ENCODE measurements at places on chromosomes 16 and 17.

GRCh38 chr16:69410219-69410990 is 14.0 kb upstream of the CYB5B start:
- DNase-seq = no peak

- DNase-seq = no peak
Observed at GRCh38 chr17:82083533-82084359, 14.3 kb downstream of the FASN start.

DNA sequence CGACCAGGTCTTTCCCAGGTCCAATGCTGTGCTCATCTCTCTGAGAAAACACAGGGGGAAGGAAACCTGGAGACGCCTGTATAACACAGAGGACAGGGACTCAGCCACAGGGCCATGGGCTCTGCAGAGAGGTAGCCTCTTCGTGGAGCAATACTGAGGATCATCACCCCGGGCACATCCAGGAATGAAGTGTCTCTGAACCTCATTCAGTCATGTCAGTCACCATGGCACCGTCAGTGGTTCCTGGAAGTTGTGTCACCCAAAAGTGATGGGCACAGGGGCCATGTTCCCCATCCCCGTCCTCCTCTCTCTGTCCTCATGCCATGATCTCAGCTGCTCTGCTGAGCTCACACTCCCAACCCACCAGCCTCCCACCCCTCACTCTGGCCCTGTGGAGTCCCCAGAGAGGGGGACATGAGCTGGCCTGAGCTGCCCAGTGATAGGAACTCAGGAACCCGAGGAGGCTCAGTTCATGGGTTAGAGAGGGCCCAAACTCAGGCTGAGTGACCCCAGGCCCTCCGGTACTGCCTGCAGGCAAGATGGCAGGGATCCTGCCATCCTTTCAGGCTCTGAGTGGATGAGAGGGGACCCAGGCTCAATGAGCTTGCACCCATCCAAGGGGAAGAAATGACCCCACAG is 53.4 kb downstream of the PITPNM3 start:
- no peak for DNase-seq

- DNase-seq = no peak
Observed at GRCh38 chr16:48611329-48612137, 1.6 kb upstream of the N4BP1 start.

DNA sequence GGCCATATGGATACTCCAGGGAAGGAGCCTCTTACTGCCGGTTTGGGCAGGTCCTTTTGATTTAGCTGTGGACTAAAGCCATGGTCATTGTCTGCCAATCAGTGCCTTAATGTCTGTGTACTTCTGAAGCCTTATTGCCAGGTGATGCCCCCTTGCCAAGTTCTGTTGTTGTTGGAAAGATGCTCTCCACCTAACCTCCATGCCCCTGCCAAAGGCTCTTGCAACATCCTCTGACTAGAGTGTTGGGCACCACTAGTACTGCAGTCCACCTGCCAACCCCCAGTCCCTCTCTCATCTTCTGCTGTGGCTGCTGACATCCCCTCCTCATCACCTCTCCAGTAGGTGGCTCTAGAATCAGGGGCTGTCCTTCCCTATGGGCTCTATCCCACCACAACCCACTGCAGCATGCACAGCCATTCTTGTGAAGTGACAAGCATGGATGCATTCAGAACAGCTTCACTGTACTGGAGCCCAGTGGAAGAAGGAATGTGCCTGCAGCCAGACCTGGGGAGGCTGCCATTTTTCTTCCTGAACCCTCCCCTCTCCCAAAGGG is 375.3 kb upstream of the CDH5 start:
- DNase-seq = no peak

DNA sequence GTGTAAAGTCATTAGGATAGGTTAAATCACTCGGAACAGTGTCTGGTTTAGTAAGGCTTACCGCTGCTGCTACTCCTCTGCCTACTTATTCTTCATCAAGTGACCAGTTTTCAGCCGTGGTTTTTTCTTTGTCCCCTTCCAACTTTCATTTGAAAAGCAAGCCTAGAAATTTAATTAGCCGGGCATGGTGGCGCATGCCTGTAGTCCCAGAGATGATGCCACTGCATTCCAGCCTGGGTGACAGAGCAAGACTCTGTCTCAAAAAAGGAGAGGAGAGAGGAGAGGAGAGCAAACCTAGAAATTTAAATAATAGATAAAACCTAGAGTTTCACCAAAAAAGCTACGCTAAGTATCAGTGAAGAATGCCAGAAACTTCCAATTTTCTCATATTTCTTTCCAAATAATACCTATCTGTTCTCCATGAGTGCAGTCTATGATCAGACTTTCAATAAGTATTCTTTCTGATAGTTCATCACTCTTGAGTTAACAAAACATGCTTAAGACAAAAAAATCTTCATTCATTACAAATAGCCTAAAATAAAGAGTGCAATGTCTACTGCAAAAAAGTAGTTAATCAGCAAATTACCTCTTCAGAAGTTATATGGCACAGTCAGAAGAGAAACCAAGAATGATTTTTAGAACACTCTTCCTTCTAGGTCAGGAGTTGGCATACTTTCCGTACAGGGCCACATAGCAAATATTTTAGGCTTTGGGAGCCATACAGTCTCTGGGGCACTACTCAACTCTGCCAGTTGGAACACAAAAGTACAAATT is 15.1 kb downstream of the ANKFY1 start:
- no peak for DNase-seq

GRCh38 chr17:42307362-42307927 is 19.1 kb downstream of the STAT5A start:
- no peak for DNase-seq
